ENCODE measurements at places on chromosomes 3 and 15.

- no peak for DNase-seq
Observed at GRCh38 chr3:194267744-194268653, 83.1 kb downstream of the CPN2 start.

GRCh38 chr3:7721869-7722268 is 779.8 kb upstream of the LMCD1 start:
- DNase-seq, result no peak

DNA sequence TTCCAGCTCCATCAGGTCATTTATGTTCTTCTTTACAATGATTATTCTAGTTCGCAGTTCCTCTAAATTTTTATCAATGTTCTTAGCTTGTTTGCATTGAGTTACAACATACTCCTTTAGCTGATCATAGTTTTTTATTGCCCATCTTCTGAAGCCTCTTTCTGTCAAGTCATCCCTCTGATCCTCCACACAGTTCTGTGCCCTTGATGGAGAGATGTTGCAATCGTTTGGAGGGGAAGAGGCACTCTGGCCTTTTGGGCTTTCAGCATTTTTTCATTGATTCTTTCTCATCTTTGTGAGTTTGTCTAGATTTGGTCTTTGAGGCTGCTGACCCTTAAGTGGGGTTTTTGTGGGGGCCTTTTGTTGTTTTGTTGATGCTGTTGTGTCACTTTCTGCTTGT is 234.6 kb upstream of the CBLB start:
- no peak for DNase-seq

- no peak for DNase-seq
Observed at GRCh38 chr3:171323938-171324536, 136.2 kb downstream of the TNIK start.

DNA sequence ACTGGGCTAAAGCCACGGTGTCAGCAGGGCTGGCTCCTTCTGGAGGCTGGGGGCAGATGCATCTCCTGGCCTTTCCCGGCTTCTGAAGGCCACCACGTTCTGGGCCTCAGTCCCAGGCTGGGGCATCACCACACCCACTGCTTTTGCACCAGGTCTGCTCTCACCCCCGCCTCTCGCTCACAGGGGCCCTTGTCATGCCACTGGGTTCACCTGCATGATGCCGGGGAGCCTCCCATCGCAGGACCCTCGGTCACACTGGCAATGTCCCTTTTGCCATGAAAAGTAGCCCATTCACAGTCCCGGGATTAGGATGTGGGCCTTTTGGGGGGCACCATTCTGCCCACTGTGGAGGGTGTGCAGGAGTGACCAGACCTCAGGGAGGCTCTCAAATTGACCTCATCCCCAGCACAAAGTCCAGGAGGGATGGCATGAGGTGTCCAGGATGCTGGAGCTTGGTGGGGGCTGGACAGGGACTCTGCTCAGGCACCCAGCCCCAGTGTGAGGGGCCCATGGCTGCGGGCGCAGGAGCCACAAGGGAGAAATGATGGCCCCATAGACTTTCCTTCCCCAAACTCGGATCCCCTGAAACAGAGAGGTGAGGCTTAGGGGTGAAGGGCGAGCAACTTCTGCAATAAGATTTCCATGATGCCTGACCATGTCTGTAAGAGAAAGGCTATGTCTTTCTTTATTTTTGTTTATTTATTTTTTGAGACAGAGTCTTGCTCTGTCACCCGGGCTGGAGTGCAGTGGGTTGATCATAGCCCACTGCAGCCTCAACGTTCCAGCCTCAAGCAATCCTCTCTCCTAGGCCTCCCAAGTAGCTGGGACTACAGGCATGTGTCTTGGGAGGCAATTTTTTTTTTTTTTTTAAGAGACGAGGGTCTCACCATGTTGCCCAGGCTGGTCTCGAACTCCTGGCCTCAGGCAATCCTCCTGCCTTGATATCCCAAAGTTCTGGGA is 189.1 kb downstream of the GOLGA6L6 start:
- DNase-seq, result no peak

DNA sequence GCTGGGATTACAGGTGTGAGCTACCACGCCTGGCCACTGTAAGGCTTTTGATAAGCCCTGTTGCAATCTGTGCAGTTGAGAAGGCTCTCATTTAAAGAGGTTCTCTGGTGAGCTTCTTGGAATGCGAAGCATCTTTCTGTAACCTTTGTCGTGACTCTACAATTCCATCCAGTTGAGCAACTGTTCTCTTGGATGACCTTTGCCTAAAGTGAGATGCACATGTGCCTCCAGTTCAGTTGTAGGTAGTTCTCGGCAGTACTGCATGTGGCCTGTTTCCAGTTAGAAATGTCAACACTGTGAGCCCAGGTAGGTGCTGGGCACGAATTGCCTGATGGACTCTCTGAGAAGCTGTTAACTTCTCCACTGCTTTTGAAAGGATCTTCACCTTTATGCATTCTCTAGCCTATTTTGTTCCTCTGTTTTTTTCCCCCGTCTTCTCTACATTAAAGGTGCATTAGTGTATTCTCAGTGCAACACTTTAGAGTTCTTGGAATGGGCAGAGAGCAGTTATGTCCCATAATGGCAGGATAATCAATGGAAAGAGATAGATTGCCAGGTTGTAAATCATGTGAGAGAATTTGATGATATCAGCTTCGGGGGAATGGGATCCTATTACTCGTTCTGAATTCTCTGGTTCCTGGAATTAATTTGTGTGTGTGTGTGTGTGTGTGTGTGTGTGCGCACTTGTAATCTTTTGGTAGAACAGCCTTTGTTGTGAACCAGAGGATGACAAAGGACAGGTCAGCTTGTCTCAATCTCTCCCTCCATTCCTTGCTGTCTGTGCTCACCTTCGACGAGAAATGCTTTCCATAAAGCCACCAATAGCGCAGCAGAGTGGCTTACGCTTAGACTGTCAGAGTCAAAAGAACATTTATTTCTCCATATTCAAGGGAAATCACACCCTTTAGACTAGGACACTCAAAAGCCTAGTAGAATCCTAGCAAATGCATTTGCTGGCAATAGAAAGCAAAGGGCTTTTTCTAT is 51.1 kb downstream of the PTPRG start:
- no peak for DNase-seq

- DNase-seq, result no peak
Observed at GRCh38 chr3:89948008-89948407, 840.6 kb downstream of the EPHA3 start.

GRCh38 chr3:8482263-8482662 is 19.4 kb upstream of the LMCD1 start:
- DNase-seq, result no peak

- DNase-seq, result no peak
Observed at GRCh38 chr3:65305836-65306235, 618.0 kb upstream of the ADAMTS9 start.

DNA sequence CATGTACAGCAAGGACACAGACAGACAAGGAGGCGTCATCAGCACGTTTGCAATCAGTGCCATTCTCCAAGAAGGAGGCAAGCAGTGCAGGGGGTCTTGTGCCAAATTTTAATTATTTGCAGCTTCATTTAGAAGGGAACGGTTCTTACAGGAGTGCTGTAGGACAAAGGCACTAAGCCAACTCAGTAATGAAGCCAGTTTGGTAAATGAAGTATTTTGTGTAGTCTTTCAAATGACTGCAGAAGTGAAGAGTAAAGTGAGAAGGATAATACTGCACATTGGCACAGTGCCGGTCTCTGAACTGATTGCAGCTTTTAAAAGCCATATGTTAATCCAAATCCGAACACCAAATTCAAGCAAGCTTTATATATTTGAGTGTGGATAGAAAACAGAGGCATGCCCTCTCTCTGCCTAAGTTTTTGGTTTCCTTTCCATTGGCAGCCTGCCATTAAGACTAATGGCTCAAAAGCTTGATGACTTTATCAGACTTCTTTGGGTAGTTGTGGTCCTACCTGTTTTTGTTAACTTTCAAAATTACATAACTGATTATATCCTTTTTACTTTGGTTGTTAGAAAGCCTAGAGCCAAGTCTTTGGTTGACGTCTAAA is 101.3 kb downstream of the SENP2 start:
- no peak for DNase-seq

GRCh38 chr15:58501006-58501405 is 69.2 kb downstream of the LIPC start:
- DNase-seq, result no peak
